ENCODE measurements at places on chromosomes 2 and 18.

- DNase-seq, result no peak
Measured at GRCh38 chr2:207085110-207085509, 80.6 kb downstream of the KLF7 start.

DNA sequence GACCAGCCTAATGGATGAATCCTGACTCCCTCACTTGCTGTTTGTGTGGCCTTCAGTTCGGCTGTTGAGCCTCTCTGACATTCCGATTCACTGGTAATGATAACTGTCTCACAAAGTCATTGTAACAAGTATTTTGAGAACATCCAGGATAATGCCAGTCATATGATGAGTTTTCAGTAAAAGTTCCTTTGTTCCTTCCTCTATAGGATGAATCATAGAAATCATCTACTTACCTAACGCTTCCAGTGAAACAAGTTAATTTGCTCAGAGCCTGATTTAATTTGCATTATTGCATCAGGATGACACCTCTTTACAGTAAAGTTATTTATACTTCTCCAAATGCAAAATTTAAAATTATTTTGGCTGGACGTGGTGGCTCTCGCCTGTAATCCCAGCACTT is 32.0 kb downstream of the RAB31 start:
- no peak for DNase-seq

GRCh38 chr2:88671786-88672427 is 19.6 kb upstream of the RPIA start:
- DNase-seq, result peak; percentile 54

- DNase-seq, result no peak
Measured at GRCh38 chr2:207038299-207038698, 99.0 kb downstream of the CPO start.

- DNase-seq, result no peak
Measured at GRCh38 chr2:148534416-148535204, 109.9 kb upstream of the EPC2 start.

GRCh38 chr2:71852141-71852711 is 295.4 kb downstream of the CYP26B1 start:
- DNase-seq, result no peak
